NCI-H2081 (cell line): ENCODE measurements at places on chromosomes 12 and 14.
A peak's percentile ranks its signal among the peaks of the same experiment; 100 is the strongest.

DNA sequence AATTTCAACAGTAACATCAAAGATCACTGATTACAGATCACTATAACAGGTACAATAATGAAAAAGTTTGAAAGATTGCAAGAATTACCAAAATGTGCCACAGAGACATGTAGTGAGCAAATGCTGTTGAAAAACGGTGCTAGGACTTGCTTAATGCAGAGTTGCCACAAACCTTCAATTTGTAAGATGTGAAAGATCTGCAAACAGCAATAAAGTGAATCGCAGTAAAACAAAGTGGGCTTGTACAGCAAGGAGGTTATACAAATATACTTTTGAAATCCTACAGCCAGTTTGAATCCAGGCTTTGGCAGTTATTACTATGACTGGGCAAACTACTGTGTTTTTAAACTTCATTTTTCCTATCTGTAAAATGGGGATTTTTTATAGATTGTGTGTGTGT is 1.0 kb upstream of the PLEKHA5 start:
- no peak for DNase-seq

DNA sequence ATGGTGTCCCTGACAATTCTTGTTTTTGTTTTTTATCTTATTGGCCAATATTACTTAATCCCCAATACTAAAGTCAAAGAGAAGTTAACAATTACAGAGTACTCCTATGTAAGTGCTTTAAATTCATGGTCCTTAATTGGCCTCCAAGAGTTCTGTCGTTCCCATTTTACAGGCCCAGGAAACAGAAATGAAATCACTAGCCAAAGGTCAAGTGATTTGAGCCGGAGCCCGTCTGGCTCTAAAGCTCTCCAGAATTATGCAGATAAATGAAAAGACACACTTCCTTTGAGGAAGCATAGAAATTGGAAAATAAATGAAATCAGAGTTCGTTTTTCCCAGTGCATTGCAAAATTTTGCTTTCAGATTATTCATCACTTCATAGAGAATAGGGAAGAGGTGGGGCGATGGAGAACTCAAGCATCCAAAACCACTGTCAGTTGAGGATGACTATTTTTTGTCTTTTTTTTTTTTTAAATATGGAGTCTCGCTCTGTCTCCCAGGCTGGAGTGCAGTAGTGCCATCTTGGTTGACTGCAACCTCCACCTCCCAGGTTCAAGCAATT is 78.5 kb downstream of the MAP1LC3B2 start:
- no peak for DNase-seq

GRCh38 chr14:74427651-74428050 is 1.6 kb upstream of the SYNDIG1L start:
- no peak for DNase-seq

- DNase-seq = peak; percentile 23
These were observed 21.7 kb downstream of the GNS start for GRCh38 chr12:64737539-64737938.

- DNase-seq = no peak
These were observed 39.5 kb upstream of the YAF2 start for GRCh38 chr12:42277396-42278127.

DNA sequence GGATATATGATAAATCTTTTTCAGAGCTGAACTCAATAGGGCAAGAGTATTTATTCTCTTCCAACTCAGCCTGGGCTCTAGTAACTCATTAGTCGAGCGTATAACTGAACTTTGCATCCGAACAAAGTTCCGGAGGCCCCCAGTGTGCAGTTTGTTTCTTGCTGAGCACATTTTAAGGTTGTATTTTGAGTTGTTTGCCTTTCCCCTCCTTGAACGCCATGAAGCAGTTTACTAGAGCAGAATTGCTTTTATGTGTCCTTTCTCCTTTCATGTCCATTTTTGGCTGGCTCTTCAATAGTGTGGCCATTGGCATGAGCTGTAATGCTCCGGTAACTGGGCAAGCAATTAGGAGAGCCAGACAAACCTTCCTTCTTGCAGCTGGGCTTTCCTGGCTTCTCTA is 105.3 kb downstream of the WIF1 start:
- DNase-seq = no peak

DNA sequence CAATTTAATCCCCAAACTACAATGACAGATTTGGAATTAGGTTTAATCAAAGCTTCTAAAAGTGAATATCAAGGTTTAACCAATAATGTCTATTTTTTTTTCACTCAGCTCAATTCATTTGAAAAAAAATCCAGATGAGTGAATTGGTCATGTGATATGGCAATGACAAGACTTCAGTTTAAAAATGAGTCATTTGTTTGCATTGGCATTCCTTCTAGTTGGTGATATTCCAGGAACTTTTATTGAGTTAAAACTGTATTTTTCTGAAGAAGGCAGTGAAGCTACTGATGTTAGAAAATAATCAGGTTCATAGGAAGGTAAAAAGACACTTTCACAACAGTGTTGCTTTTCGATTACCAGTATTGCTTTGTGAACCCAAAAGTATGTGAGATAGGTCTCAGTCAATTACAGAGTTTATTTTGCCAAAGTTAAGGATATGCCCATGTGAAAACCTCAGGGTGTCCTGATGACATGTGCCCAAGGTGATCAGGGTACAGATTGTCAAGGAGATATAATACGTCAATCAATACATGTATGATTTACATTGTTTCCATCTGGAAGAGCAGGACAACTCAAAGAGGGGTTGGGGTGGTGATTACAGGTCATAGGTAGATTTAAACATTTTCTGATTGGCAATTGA is 1214.9 kb downstream of the GALC start:
- DNase-seq = no peak

DNA sequence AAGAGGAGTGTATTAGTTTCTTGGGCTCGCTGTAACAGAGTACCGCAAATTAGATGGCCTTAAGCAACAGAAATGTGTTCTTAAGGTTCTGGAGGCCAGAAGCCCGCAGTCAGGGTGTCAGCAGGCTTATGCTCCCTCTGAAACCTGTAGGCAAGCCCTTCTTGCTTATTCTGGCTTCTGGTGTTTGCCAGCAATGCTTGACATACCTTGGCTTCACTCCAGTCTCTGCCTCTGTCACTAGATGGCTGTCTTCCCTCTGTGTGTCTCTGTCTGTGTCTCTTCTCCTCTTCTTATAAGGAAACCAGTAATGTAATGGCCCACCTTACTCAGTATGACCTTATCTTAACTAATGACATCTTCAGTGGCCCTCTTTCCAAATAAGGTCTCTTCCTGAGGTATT is 85.1 kb downstream of the DERA start:
- peak; percentile 2 for DNase-seq

GRCh38 chr12:1847411-1847810 is 27.0 kb downstream of the LRTM2 start:
- DNase-seq = no peak

DNA sequence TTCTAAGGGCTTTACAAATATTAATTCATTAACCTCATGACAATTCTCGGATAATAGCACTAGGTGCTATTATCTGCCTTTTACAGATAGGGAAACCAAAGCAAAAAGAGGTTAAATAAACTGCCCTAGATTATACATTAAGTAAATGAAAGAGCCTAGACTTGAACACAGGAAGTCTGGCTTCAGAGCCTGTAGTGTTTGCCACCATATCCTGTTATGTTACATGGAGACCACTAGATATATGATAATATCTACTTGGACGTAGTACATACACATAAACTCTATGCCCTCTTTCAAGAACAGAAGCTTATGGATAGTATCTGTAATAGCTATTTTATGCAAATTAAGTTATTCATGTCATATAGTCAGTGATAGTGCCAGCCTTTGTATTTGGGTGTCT is 16.9 kb upstream of the MYF6 start:
- DNase-seq = no peak

- no peak for DNase-seq
These were observed 57.4 kb downstream of the RPH3A start for GRCh38 chr12:112848972-112849371.

DNA sequence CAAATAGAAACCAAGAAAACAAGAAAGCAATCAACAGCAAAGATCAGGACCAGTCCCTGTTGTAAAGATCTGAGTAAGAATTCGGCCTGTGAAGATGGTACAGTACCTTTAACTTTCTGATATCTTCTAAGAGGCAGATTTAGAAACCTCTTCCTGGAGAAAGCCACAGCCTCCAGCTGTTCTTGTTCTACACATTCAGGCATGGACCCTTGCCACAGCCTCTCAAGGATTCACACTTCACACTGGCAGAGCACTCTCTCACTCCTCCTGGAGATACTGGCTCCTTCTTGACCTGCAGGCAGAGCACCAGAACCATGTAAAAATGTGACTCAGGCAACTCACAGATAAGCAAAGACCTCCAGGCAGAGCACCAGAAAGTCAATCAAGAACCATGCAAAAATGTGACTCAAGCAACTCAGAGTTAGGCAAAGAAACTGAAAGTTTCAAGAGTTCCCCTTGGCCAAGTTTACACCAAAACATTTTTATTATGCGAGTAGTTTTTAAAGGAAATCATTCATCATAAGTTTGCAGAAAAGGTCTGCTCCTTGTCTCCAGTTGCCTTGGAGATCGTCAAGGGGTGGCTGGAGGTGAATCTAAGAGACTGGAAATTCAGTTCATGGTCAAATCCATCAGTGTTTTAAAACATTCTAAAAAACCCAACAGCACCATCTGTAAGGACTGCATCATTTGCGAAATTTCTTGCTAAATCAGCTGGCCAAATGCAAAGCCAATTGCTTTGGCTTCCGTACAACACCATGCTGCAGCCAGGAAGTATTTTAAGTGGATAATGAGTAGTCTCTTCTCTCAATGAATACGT is 119.3 kb upstream of the MDM1 start:
- peak; percentile 72 for DNase-seq

- no peak for DNase-seq
These were observed 30.7 kb downstream of the MAP4K5 start for GRCh38 chr14:50501642-50502041.

GRCh38 chr14:72621387-72622065 is 272.4 kb downstream of the DPF3 start:
- DNase-seq = no peak

DNA sequence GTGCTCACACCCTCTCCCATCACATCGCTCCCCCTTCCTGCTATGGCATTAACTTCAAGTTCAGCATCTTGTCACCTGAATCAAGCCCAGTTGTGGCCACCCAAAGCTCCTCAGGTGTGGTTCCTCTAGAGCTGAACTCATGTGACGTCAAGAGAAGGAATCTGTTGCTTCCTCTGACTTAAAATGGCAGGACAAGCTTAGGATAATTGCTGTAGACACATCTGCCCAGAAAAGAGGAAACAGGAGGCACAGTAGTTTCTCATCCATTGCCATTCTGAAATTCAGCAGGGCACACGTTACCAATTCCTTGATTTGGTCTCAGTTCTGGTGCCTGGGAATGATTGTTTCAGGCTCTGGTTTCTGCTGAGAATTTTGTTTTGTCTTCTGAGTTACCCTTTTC is 52.1 kb downstream of the RCOR1 start:
- DNase-seq = no peak

- DNase-seq = no peak
These were observed 175.1 kb downstream of the GRIP1 start for GRCh38 chr12:66503746-66504145.

- no peak for DNase-seq
These were observed 514.3 kb upstream of the SEL1L start for GRCh38 chr14:82047777-82048470.

- DNase-seq = no peak
These were observed 138.4 kb upstream of the G2E3 start for GRCh38 chr14:30420515-30420914.

DNA sequence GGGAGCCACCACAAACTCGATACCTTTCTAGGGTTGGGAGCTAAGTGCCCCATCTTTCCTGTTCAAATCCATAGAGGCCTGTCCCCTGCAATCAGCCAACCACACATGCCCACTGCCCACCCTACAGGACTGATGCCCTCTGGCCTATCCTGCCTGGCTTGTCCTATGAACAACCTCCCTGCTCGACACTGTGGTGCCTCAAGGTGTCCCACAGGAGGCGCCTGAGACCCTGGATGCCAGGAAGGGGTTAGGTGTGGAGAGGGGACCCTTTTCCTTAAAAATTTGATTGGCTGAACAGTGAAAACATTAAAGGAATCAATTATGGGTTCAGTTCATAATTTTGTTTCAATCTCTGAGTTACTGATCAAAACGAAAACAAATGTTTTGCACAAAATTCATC is 97.3 kb upstream of the FZD10 start:
- no peak for DNase-seq

DNA sequence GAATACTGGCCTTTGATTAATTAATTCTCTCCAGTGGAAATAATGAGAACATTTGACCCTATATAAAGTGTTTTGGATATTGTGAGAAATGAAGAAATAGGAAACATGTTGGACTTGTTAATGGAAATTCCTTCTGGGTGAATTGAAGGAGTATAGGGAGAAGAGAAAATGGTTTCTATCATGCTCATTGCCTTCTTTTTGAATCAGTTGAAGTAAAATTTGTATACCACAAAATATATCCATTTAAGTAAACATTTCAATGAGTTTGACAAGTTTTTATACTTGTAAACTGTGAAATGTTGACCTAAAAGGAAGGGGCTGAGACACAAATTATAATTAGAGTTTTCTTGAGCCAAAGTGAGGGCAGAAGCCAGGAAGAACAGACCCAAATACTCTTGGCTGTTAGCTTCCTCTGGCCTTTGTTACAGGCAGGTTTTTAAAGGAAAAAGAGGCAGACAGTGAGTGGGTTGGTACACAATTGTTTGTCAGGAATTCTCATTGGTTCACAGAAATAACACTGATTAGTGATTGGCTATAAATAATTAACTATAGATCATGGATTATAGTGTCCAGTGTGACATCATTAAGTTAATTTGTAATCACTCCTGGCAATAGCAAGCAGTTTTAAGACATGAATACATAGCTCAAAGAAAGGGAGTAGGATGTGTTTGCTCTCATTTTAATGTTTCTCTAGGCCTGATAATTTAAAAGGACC is 826 bp downstream of the ZNF705A start:
- DNase-seq = no peak

DNA sequence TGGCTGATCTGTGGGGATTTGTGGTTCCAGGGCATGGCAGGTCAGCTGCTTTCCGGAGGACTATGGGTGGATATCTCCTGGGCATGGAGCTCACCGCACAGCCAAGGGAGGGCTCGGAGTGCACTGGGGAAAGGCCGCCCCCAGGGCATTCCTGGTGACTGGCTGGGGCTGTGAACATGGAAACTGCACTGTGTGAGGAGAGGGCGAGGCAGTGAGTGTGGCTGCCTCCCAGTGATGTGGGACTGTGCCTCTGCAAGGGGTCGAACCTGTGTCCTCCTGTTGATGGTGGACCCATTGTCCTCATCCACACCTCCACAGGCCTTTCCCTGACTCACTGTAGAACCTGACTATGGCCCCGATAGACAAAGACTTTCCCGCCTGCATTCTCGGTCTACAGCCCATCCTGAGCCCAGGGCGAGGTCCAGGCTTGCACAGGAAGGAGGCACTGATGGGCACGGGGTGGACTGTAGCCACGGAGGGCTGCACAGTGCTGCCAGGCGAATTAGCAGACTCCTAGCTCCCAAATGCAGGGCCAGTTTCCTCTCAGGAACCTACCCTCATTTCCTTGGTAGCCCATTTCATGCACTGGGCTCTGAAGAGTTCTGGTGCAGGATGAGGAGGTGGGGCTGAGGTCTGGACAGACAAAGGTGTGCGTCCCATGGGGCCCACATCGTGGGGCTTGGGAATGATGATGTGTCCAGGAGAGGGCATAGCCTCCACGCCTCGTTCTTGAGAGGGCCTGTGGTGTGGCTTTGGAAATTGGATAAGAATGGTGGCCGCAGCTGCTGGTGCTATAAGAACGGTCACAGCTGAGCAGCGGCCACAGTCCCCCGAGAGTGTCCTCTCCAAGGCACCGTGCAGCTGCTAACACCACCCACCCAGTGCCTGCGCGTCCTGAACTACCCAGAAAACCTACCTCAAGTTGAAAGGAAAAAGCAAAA is 415.1 kb downstream of the TMEM121 start:
- no peak for DNase-seq
